ENCODE measurements at places on chromosomes 7 and 10.

GRCh38 chr7:51141451-51142003 is 175.1 kb downstream of the COBL start:
- DNase-seq, result peak; percentile 52

DNA sequence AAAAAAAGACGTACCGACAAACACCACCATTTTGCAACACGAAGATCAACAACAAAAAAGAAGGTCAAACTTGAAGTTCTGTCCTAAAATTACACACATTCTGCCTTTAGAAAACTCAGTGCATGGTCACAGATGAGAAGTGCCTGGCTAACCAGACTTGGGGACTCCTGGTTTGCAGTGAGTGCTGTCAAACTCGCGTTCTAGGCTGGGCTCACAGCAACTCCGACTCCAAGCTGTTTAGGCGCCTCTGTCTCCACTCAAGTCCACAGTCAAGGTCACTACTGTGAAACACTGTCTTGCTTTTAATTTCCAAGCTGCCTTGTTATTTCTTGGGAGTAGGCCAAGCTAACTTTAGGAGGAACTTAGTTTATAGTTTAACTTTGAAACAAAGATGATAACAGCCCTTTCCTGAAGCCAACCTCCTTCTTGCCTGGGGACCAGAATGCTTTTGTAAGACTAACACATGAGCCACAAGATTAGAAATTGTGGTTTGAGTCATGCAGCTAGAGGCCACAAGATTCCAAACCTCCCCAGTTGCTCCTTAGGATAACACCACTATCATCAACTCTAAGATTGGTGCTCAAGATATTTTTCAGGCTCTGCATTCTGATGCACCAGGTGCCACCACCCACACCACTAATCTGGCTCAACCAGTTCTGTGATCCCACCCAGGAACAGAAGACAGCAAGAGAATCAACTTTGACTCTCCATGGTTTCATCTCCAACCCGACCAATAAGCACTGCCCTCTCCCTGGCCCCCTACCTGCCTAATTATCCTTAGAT is 1.1 kb upstream of the DNAAF5 start:
- peak; percentile 15 for DNase-seq

DNA sequence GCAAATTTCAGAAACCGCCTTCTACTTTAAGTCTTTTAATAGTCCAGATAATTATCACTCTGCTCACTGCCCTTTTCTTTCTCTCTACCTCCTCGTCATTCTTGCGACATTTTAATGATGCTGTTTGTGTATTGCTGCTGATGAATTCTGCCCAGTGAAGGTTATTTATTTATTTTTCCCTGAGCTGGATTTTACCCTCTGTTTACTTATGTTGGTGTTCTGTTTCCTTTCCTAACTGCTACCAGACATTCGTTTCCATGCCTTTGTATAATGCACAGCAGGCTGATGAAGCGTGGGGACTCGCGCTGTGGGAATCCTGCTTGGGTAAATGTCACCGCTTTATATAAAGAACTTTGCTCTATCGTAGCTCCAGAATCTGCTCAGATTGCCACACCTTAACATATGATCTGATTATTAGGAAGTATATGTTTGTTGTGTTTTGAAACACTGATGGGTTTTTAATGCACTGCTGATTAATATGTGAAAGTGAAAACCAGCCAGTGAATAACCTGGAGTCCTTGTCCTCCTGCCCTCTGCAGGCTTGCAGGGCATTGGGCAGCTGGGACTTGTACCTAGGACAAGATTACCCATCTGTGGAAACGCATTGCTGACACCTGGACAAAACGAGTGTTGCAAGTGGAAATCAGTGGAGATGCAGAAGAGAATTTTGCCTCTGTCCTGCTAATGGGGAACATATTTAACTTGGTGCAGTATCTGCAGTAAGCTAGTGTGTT is 291.5 kb downstream of the SDK1 start:
- no peak for DNase-seq

DNA sequence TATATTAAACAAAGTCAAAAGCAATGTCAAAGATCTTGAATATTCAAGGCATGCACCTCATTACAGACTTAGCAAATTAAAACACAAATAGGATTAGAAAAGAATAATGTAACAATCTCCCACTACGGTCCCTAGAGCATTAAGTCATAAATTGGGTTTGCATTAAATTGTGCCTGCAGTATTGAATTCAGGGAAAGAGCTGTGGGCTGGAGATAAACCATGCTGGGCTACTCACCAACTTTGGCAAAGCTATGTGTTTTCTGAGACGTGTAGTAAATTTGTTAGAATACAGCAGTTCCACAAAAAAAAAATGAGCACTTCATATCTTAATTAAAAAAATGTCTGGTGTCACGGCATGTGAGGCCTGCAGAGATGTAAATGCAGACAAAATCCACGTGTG is 241.6 kb downstream of the SNX10 start:
- no peak for DNase-seq

DNA sequence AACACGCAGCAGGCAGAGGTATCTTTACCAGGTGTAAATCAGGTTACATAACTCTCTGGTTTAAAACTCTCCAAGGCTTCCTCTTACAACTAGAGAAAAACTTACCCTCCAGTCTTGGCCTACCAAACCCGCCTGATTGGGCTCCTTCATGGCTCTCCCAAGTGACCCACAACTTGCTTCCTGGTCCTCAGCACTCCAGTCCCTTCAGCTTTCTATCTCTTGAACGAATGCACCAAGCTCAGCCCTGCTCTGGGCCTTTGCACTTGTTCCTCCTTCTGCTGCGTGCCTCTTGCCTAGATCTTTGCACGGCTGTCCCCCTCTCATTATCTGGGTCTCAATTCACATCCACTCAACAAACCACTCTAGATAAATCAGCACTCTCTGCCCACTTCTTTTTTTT is 32.7 kb upstream of the DLD start:
- DNase-seq, result no peak

DNA sequence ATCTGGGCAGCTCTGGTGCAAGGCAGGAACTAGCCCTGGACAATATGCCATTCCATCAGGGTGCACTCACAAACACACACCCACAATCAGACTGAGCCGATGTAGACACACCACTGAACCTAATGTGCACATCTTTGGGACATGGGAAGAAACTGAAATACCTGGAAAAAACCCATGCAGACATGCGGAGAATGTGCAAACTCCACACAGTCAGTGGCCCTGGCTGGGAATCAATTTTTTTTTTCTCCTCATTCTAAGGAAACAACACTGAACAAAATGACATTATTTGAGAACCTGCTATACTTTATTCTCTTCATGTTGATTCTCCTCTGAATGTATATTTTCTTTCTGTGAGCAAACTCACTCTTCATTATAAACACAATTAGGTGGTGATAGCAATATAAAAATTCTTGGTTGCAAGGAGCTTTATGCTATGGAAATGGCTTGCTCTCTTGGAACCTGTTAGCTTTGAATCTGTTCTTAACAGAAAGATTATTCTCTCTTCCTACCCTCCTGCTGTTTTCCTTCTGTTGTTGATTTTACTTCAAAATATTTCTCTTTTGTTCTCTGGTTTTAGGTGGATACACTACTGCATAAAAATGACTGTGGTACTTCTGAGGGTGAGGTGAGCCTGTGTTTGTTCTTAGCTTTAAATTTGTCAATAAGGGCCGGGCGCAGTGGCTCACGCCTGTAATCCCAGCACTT is 33.0 kb upstream of the MICU1 start:
- DNase-seq, result no peak

GRCh38 chr7:28708033-28708951 is 249.8 kb downstream of the TRIL start:
- peak; percentile 52 for DNase-seq

- DNase-seq, result peak; percentile 78
These were observed 39.3 kb downstream of the SEPTIN7 start for GRCh38 chr7:35839860-35840854.

GRCh38 chr7:19203686-19204085 is 58.5 kb upstream of the FERD3L start:
- no peak for DNase-seq

- DNase-seq, result no peak
These were observed 90.1 kb downstream of the TEX36 start for GRCh38 chr10:125592897-125593296.

DNA sequence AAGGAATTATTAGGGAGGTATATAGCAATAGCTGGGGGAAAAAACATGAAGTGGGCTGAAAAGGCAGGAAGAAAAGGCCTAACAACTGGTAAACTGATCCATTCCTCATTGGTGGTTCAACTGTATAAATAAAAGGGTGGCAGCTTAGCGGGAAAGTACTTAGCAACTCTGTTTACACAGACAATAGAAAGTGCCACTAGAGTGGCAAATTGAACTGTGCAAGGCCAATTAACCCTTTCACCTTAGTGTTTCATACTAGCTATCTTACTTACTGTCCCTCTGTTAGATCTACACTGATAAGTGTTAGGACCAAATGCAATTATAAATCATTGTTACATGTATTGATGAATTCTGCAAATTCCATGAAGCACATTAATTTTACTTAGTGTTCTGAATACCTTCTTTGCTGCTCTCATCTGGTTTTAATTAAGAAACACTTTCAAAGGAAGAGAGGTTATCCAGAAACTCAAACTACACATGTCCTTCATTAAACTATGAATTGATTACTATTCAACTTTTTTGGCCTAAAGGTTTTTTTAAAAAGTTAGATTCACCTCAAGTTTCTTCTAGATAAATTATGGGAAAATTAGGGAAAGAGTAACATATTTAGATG is 28.0 kb downstream of the DNAJC1 start:
- no peak for DNase-seq

GRCh38 chr10:1737222-1738061 is at the start of gene ADARB2:
TSS of gene ADARB2 (minus strand) at chr10:1737525.
- peak; percentile 2 for DNase-seq

GRCh38 chr7:79529214-79529880 is 75.9 kb upstream of the MAGI2 start:
- no peak for DNase-seq

GRCh38 chr7:21675255-21675654 is 132.4 kb downstream of the DNAH11 start:
- DNase-seq, result no peak

GRCh38 chr7:698515-699475 is 27.7 kb upstream of the DNAAF5 start:
- DNase-seq, result no peak

GRCh38 chr10:69948261-69948660 is 104.4 kb upstream of the MACROH2A2 start:
- DNase-seq, result no peak
